ENCODE measurements at places on chromosomes 2 and 18.

- no peak for DNase-seq
Measured at GRCh38 chr2:229996320-229996719, 72.4 kb downstream of the SLC16A14 start.

DNA sequence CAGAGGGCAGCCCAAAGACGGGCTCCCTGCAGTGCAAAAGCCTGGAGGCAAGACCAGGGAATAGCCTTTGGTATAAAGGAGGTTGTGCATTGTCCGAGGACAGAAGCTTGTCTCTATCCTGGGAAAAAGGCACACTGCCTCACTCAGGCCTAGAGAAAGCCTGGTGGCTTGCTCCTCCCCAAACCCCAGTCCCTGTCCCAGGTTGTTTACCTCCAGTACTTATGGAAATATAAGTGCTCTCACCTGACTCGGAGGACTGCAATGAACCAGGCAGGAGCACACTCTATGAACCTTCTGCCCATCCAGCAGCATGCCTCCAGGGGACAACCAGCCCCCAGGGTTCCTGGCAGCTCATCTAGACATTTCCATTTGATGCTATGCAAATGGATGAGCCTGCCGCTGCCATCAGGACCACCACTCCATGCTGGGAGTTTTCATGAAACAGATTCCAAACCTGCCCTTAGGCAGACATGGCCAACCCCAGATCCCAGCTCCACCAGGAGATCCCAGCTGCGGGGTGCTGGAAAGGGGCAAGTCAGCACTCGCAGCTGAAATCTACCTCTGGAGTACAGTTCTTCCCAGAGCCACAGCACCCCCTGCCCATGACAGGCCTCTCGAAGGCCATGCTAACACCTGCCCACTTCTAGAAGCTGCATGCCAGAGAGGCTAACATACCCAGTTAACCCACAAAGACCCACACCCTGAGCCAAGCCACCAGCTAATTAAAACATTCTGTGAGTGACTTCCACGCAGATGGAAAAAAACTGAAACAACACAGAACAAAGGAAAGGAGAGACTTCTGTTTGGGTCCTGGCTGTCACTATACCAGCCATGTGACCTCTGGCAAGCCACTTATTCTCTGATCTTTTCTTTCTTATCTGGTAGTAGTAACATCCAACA lies 101.7 kb downstream of the TTC32 start:
- DNase-seq, result no peak

GRCh38 chr2:196431076-196431475 lies 208.4 kb upstream of the CCDC150 start:
- no peak for DNase-seq

DNA sequence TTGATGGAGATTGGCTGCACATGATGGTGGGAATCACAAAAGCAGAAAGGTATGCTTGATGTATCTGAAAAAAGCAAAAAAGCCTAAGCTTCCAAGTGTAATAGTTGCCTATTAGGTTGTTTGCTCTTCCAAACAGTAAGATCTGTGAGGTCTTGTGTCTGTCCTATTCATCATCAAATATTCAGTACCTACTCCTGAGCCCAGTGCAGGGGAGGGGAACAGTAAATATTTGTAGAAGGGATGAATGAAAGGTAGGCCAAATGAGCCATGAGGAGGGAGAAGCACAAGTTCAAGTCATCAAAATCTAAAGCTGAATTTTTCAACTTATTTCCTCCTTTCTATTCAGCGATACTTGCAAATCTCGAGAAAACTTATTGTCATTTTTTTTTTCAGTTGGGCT lies 153.2 kb upstream of the ETAA1 start:
- DNase-seq, result no peak

DNA sequence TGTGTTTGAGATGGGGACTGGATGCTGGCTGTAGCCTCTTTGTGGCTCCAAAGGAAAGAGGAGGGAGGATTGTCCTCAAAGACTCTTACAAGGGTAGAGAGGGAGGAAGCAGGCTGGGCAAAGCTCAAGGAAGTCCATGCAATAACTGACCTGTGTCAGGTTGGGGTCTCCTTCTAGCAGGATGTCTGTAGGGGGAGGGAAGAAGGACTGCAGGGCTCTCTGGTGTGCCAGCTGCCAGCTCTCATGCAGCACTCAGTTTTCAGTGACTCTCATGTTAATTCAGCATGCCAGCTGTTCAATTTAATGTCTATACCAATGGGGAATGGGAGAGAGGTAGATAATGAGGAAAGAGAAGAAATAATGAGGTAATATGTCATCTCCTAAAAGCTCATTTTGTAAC lies 85.3 kb upstream of the RANBP2 start:
- DNase-seq, result no peak

GRCh38 chr2:238509151-238509835 lies 82.6 kb downstream of the ASB1 start:
- DNase-seq, result no peak

- peak; percentile 42 for DNase-seq
Measured at GRCh38 chr2:79860228-79861058, 347.6 kb downstream of the CTNNA2 start.

GRCh38 chr2:8639122-8639635 lies 42.7 kb upstream of the ID2 start:
- DNase-seq, result no peak

DNA sequence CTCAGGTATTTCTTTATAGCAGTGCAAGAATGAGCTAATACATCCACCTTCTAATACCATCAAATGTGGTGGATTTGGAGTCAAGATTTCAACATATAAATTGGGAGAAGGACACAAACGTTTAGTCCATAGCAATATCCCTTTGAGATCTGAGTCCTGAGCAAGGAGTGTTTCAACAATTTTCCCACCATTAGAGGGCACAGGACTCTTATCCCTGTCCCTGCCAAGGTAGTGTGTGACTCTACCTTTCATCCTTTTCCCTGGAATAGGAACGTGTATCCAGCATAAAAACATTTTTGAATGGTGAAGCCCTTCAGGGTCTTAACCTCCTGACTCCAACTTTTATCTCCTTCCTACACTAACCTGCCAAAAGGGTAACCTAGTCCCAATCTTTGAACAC lies 181.3 kb upstream of the SRD5A2 start:
- no peak for DNase-seq

GRCh38 chr2:23480957-23481797 lies 96.2 kb downstream of the KLHL29 start:
- DNase-seq, result peak; percentile 23

DNA sequence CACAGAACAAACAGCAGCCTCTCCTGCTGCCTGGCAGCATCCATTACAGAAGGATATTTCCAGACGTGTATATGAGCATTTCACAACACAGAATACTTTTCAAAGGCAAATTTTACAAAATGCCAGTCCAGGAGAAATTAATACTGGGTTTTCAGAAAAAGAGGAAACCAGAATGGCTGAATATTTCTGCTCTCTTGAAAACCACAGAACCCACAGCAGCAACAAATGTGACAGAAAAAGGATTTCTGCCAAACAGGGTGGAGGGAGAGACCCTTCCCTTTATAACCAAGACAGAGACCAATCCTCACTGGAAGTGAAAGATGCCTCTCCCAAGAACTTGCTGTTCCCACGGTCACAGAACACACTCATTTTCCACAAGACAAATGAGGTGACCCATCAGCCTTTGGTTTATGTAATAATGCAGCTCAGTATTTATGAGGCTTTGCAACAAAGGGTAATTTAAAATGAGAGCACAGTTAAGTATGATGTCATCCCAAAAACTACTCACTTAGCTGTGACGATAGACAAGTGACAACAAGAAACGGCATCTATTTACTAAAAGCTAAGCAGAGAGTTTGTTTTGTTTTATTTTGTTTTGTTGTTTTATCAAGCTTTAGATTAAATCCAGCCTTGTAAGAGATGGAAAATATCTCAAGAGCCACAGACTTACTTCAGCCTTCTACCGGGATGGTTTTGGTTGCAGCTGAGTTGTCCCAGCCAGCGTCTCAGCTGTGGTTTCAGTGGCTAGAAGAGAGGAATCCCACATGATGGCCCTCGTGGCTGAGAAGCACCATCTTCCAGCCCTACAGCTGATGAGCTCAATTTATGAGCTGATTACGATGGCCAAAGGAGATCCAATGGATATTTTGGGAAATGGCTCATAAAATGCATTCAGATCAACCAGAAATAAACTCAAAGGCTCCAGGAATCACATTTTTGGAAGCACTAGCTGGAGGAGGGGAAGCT lies 249.3 kb upstream of the AGAP1 start:
- no peak for DNase-seq

- DNase-seq, result peak; percentile 76
Measured at GRCh38 chr18:77650799-77651385, 401.2 kb downstream of the GALR1 start.

DNA sequence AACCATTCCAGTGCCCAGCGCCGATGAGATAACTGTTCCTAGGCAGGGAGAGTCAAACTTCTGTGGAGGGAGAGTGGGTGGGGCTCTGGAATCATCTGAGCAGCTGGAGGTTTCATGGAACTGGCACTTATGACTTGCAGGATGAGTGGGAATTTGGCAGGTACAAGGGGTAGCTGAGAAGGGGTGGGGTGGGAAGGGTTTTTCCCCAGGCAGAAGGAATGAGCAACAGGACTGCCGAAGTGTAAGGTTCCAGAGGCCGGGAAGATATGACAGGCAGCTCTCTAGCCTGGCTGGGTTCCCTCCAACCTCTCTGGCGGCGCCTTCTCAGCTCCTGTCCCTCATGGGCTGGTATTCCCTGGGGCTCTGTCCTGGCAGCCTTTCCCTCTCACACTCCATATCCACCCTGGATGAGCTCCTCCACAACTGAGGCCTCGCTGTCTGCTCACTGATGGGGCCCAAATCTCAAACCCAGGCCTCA lies 2.5 kb upstream of the TET3 start:
- DNase-seq, result no peak

DNA sequence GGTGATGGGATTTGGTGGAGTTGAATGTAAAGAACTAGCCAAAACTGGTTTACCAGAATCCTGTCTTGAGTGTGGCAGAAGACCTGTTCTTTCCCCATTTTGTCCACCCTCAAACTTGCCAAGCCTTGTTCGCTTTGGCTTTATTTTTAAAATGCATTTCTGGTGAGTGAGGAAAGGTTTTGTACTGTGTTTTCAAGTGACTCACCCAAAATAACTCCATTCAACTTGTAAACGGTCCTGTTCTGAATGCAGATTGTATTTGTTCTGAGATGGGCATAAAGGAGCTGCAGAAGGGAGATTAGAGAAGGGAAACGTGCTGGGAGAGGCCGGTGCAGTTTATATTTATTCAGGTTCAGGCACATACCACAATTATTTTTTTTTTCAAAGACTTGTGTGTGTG lies 5.3 kb upstream of the ITPRID2 start:
- no peak for DNase-seq

GRCh38 chr2:42342061-42342794 lies 18.8 kb downstream of the COX7A2L start:
- no peak for DNase-seq

DNA sequence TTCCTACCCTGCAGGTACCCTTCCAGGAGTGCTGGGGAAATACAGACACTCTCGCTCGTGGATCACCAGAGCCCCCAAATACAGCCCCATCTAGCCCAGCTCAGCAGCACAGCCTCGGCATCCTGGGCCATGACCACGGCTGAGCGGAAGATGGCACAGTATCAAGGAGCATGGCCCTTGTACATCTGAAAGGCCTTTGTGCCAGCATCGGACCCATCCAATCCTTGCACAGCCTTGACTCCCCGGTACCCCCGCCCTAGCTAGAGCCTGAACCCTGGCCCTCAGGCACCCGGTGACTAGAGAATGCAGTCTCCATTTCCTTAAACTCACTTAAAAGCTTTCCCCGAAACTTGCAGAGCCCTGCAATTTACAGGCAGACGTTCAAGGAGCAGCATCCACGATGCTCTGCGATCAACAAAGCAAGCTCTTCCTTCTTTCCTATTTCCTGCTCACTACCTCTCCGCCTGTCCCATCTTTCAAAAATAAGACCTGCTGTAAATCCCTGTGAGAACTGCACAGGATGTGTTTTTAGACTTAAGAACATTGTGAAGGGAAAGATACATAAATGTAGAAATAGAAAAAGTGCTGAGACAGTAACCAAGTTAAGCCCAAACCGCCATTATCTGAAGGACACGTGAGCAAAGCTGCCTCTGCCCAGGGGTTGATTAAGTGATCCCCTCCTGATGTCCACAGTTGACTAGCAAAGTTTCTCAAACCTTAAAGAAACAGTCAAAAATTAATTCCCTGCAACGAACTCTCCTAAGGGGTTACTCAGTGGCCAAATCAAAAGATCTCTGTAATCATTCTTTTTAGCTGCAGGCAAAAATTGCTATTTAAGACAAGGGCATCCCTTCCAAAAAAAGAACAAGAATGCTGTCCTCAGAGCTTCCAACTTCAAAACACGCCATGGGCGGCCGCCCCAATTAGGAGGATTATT lies 48.5 kb downstream of the ZNF516 start:
- no peak for DNase-seq

DNA sequence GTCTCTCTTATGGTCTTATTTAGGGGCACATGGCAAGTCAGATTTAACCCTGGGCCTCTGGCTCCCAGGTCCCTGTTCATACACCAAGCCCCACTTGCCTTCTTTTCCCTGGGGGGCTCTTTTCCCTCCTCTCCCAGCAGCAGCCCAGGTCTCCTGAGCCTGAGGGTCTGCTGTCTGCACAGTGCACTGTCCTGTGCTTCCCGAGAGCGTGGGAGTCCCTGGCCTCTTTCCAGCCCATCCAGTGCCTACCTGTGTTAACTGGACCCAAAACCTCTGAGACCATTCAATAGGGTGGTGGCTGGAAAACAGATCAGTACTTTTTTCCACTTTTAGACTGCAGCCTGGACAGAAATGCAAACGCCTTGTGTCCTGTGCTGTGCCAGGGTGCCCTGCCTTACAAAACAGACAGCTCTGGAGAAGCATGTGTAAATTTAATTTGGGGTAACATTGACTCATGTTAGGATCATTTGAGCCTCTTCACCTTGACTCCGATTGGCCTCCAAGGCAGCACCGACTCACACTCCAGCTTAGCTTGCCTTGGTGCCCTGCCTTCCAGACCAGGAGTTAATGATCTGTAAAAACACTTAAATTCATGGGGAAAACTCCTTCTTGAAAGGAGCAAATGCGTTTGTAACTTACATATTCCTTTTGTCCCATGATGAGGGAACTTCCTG lies 34.3 kb downstream of the TWIST2 start:
- no peak for DNase-seq

- peak; percentile 50 for DNase-seq
Measured at GRCh38 chr2:207474863-207475485, 54.8 kb upstream of the CREB1 start.

- no peak for DNase-seq
Measured at GRCh38 chr18:61681065-61681464, 211.7 kb downstream of the RNF152 start.

- DNase-seq, result no peak
Measured at GRCh38 chr2:97957432-97958183, 38.1 kb downstream of the TMEM131 start.

- no peak for DNase-seq
Measured at GRCh38 chr2:69017835-69018234, 4.9 kb downstream of the ANTXR1 start.

DNA sequence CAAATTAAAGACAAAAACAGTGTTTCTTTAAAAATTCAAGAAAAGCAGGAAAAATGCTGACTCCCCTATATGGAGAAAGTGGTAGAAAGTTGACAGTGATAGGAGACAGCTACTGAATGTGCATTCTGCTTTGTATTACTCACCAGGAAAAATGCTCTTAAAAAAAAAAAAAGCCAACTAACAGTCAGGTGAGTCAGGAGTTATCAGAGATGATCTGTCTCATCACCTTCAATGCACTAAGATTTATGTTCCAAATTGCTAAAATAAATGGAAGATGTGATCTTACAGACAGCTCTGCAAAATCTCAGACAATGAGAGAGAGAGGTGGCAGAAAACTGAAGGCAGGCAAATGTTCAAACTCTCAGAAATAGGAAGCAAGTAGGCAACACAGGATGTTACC lies 47.6 kb upstream of the ZNF521 start:
- no peak for DNase-seq

GRCh38 chr18:641224-641623 lies 16.2 kb upstream of the TYMS start:
- no peak for DNase-seq

Data from HEK293T (cell line).